Stimulated activated CD4-positive, alpha-beta T cell treated with anti-CD3 and anti-CD28 coated beads, Interleukin-4, amount 100 ng/mL, for 4 hours (primary cell): ENCODE measurements at places on chromosomes 16 and 17.

DNA sequence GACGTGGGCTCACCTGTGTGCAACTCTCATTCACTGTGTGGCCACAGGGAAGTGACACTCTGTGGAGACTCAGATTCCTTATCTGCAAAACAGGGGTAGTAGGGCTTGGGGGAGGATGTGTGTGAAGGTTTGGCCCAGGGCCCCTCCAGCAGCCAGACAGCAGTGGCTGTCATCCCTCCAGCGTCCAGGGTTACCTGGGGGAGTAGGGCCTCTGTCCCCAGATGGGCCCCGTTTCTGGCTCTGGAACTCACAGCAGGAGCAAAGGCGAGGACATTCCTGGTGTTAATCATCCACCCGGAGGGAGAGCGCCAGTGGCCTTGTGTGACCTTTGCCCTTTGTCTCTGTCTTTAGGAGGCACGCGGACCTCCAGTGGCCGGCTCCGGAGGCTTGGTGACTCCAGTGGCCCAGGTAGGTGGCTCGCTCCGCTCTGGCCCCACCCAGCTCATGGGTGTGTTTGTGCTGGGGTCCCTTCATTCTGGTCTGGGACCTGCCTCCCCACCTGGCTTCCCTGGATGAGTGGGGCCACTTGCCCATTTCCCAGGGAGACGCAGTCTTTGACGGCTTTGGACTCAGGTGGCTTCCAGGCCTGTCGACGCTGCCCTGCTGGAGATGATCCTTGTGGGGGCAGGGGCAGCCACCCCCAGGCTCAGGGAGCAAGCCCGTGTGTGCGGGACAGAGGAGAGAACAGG is 166.2 kb downstream of the SEC14L1 start:
- DNase-seq, result no peak

DNA sequence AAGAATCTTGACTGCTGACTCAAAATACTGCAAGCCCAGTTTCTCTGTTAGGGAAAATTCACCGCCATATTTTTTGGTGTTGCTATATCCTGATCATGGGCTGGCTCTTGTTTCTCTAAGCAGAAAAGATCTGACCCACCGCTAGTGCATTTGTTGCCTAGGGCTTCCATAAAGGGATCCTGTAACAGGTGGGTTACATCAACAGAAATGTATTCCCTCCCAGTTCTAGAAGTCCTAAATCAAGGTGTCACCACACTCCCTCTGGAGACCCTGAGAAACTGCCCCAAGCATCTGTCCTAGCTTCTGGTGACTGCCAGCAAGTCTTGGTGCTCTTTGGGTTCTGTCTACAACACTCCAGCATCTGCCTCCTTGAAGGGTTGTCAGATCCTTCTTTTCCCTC is 99.7 kb downstream of the MAF start:
- no peak for DNase-seq

- DNase-seq, result no peak
Observed at GRCh38 chr17:78838574-78839005, 2.0 kb downstream of the USP36 start.

DNA sequence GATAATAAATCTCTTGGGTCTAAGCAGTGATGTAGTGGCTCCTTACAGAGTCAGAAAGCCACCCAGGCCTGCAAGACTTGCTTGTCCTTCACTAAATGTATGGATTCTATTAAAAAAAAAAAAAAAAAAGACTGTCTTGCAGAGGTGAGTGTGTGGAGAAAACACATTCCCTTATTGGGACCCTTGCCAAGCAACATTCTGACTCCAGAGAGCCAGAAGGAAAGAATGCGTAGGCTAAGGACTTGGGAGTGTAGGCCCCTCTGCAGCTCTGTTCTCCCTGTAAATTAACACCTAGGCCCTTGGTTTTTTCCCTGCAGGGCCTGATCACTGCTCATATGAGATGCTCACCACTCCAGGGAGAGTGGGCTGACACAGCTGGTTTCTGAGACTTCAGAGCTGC is 17.8 kb downstream of the SCPEP1 start:
- DNase-seq, result no peak

DNA sequence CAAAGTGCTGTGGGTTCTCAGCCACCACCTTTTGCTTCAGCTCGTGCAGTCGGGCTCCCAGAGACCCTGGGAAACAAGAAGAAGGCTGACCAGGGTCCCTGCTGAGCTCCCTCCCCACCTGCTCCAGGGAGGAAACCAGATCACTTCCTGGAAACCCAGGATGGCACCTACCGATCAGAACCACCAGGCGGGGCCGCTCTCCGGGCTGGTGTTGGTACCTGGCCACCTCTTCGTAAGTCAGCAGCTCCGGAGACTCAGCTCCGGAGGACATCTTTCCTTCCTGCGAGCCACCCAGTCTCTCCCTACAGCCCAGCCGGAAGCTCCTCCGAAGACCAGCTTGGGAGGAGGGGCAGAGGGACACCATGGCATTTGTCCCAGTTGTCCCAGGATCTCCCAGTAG is 18.9 kb downstream of the MPP3 start:
- DNase-seq, result no peak

GRCh38 chr17:7132511-7133094 is 18.0 kb upstream of the ASGR2 start:
- DNase-seq, result peak; percentile 24

DNA sequence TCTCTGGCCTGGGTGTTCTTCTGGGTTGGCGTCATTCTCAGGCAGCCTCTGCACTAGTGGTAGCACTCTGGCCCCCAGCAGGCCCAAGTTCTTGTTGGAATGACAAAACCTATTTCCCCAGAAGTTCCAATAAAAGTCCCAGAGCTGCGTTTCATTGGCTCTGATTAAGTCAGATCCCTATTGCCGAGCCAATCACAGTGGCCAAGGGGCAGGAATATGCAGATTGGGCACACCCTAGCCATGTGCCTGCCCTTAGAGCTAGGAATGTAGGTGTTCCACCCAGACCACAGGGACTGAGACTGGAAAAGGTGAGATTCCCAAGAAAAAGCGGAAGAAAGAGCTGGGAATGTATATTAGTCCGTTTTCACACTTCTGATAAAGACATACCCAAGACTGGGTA is 44.9 kb upstream of the POLR3E start:
- no peak for DNase-seq

DNA sequence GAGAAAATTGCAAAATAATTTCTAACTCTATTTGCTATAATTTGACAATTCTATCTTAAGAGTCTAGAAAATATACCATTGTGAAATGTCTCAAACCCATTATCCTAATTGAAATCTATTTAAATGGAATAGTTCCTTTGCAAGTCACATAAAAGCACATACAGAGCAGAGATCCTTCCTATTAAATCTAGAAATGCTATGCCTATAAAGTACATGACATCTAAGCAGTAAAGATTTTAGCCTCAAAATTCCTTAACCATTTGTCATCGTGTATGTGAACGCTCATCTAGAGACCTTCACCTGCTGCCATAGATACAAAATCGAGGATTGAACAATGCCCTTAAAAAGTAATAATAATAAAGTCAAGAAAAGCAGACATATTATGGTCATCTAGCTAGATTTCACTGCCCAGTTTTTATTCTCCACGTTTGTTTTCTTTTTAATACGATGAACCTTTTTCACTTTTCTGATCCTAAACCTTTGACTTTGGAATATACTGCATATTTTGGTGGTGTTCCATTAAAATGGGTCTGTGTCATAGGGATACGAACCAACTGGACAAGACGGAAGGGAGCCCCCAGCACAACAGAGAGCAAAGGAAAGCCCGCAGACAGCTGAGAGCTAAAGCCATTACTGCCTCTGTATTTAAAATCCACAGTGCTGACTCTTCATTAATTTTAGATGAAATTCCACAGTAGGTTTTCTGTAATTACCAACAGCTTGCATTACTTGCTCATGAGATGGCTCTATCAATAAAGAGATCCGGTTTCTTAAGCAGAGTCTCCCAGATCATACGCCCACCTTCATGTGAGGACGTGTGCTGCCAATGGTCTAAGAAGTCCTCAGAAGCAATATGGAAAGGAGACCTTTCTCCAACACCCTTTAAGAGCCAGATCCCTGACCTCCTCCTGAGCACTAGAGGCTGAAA is 17.6 kb downstream of the TEX2 start:
- no peak for DNase-seq

GRCh38 chr16:74667255-74667700 is 601 bp upstream of the RFWD3 start:
- peak; percentile 14 for DNase-seq

DNA sequence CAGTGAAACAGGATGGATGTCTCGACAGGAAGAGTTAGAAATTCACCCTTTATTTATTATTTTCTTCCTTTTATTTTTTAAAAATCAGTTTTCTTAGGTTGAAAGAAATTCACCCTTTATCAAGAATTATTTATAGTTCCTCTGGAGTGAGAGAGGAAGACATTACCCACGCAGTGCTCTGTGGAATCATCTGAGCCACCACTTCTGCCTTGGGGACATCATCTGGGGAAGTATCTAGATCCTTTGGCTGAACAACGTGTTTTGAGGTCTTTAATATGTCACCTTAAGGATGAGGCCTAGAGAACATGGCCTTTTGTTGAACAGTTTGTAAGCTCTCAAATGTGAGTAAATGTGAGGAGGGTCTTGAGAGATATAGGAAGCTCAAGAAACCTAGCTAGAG is 183.3 kb downstream of the UTP18 start:
- no peak for DNase-seq

DNA sequence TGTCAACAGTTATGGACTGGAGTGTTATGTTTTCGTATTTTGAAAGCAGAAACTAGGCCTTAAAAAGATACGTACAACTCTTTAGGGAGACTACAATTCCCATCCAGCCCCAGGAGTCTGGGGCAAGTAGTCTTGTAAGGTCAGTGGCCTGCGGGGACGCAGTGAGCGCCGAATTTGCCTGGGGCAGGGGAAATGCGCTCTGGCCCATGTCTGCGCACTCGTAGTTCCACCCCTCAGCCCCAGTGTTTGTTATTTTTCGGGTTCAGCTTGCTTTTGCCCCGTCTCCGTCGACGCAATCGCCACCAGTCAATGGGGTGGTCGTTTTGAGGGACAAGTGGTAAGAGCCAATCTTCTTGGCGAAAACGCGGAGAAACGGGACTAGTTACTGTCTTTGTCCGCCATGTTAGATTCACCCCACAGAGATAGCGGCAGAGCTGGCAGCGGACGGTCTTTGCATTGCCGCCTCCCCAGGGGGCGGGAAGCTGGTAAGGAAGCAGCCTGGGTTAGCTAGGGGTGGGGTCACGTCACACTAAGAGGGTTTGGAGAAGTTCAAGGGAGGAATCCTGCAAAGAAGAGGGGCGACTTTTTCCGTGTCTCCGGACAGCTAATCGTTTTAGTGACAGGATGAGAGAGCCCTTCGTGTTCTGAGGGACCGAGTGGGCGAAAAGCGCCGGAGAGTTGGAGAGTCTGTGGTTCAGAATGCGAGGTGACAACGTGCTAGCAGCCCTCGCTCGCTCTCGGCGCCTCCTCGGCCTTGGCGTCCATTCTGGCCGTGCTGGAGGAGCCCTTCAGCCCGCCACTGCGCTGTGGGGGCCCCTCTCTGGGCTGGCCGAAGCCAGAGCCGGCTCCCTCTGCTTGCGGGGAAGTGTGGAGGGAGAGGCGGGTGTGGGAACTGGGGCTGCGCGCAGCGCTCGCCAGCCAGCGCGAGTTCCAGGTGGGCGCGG is 1.1 kb upstream of the BRCA1 start:
- no peak for DNase-seq

GRCh38 chr17:63840591-63841349 is 1.7 kb downstream of the SMARCD2 start:
- no peak for DNase-seq

DNA sequence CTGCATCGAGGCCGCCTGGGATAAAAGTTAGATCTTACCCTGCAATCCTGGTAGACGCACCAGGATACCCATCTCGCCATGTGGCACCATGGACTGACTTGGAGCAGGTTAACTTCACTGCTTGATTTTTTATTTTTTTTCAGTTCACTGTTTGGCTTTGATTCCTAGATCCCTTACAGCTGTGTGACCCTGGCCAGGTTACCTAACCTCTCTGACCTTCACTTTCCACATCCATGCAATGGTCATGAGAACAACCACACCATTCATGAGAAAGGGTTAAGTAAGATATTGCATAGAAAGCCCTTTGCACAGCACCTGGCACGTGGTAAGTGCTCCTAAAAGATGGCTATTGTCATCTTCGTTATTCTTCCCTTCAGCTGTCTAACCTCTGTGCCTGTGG is 230.5 kb downstream of the SOX9 start:
- no peak for DNase-seq

DNA sequence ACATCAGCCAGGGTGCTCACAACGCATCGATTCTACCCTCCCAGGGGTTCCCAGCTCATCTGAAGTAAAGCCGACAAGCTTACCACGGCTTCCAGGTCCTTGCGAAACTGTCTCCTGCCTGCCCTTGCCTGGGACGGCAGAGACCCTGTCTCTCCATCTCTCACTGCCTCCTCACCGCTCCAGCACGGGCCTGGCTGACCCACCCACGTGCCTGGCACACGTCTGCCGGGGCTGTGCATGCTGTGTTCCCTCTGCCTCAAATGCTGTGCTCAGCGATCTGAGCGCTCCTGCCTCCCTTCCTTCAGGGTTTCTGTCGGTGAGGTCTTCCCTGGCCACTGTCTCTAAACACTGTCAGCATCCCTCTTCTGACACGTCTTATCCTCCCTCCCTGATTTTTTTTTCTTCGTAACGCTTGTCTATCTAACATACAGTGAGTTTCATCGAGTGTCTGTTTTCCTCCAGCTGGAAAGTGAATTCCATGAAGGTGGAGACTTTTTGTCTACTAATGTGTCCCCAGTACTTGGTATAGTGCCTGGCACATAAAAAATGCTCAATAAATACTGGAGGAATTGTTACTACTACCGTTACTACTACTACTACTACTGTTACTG is 208.4 kb downstream of the IRF8 start:
- no peak for DNase-seq

DNA sequence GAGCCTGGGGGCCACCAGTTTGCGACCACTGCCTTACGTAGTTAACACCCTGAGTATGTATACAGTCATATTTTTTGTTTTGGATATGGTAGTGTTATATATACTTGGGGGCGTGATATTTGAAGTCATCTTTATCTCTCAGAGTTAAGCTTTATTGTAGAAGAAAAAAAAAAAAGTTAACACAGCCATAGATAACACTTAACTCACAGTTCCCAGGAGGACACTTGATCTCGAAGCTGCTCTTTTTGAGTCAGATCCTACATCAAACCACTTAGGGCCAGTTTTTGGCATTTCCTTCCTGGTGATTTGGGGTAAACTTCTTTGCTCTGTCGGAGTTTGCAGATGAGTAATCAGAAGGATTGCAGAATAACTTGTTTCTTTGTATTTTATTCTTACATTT is 5.8 kb downstream of the ITPRIPL2 start:
- DNase-seq, result no peak

DNA sequence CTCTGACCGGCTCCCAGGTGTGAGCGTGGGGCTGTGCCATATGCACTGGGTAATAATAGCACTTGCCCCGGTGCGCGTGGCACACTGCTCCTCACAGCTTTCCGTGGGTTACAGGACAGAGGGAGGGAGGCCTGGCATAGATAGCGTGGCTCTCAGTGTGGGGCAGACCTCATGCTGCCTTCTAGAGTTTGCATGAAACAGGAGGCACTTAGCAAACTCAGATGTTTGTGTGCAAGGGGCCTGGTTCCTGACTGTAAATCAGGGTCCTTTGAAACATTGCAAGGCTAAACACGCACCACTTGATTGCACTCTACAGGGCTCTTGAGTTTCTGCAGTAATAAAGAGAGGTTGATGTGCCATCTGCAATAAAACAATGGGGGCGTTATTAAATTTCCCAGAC is 101.7 kb downstream of the RPTOR start:
- DNase-seq, result no peak
